Progenitor cell of endocrine pancreas (in vitro differentiated cells): ENCODE measurements at places on chromosomes 3 and 15.

DNA sequence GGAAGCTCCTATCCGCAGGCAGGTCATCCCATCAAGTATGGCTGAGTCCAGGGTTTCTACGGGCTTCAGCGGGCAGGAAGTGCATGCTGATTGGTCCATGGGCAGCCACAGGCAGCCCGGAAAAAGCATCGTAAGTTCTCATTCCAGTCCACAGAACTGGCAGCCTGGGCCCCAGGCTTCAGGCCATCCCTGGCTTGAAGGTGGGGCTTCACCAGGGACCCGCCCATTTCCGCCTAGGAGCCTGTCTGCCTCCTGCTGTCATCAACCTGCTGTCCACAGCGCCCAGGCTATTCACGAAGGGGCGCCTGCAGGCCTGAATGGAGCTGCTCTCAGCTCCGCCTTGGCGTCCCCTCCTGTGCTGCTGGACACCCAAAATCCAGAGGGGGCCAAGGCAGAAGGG lies 13.9 kb downstream of the PCYT1A start:
- no peak for DNase-seq

DNA sequence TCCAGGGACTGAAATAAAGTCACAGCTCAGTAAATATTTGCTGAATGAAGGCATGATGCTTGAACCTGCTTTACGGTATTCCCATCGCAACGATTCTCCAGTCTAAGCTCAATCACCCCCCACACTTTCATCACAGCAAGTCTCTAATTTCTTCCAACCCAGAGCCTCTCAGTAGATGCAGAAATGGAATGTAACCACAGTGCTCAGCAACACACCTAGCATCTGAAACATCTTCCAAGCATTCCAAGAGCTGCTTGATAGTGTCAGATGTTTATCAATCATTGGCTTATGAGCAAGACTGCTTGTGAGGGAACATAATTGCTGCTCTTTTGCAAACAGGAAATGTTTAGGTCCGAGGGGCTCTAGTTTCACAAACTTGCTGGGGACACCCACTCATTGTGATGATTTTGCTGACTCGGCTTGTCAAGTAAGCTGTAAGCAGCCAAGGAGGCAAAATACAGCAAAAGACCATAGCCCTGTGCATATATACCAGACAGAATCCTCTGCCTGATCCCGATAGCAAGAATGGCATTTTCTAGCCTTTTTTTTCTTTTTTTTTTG lies 751.2 kb downstream of the NR2F2 start:
- no peak for DNase-seq

- no peak for DNase-seq
Observed at GRCh38 chr3:139113231-139113992, 68.7 kb upstream of the PRR23C start.

DNA sequence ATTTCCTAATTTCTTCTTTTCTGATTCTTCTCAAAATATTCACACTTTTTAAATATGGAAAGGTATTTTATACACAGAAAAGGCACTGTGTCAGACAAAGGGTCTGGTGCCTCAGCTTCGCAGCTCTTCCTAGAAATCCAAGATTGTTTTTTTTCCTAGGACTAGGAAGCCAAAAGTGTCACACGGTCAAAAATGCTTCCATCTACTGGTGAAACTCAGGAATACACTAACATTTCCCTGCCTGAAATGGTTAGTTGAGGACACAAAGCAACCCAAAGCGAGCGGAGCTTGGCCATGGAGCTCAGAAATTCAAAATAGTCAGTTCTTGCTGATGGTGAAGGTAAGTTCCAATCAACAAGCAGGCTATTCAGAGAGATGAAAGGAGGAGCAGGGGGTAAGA lies 426.5 kb upstream of the RASGRP1 start:
- no peak for DNase-seq

DNA sequence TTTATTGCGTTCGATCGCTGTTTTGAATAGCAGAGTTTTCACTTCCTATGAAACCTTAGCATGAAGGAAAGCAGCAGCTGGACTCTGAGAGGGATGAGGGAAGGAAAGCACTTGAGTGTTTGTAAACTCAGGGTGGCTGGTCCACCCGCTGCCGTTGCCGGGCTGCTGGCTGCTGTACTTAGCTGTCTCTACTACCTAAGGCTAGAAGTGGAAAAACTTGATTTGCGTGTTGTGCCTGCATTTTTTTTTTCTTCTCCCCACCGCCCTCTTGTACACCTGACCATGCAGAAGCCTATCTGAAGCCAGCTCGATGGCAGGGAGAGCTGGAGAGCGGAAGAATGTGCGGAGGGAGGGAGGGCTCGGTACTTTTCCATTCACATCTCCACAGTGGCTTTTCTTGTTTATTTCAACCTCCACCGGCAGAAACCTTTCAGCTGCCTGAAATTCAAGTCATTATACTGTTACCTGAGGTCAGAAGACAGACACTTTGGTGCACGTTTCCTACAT lies 4.8 kb upstream of the BCL6 start:
- peak; percentile 53 for DNase-seq

- DNase-seq, result no peak
Observed at GRCh38 chr3:26525013-26525412, 97.6 kb upstream of the LRRC3B start.

- no peak for DNase-seq
Observed at GRCh38 chr15:48052946-48053345, 67.8 kb upstream of the SLC24A5 start.

DNA sequence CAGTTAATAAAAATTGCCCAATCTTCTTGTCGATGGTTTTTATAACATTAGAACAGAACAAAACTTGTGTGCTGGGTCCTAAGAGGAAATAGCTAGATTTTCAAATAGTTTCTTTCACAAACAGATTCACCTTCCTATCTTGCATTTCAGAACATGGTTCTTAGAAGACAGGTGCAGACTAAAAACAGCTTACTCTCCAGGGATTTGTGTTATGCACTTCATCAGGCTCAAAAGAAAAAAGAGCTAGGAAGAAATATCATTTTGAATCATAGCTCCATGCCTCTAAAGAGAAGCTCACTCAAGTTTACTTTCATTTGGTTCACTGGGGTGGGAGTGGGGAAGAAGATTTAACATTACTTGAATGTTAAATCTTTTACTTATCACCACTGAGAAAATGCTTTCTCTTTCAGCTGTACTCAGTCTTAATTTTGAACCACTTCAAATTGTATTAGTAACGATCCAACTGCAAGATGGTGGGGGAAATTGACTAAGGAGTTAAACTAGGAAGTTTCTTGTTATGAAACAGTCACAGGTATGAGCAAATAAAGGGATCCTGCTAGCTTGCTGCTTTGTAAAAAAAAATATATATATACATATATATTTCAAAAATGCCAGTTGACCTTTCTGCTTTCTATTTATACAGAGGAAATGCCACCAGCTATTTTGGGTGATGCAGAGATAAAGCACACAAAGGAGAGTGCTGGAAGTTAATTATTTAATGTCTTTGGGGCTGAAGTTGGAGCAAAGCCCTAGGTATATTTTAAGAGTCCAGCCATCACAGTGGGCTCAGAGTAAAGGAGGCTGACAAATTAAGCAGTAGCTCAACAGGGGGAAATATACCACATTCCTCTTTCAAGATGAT lies 28.3 kb upstream of the NUDT16 start:
- no peak for DNase-seq

DNA sequence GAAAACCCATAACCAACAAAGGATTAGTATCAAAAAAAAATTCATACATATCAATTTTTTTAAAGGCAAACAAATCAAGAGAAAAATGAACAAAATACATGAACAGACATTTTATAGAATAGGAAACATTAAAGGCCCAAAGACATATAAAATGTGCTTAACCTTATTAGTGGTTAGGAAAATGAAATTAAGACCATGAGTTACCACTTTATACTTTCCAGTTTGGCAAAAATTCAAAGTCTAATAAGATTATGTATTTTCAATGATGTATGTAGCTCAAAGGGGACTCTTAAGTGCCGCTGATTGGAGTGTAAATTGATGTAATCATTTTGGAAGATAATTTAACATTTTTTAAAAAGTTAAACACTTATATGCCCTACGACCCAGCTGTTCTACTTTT lies 89.2 kb downstream of the BOC start:
- no peak for DNase-seq

DNA sequence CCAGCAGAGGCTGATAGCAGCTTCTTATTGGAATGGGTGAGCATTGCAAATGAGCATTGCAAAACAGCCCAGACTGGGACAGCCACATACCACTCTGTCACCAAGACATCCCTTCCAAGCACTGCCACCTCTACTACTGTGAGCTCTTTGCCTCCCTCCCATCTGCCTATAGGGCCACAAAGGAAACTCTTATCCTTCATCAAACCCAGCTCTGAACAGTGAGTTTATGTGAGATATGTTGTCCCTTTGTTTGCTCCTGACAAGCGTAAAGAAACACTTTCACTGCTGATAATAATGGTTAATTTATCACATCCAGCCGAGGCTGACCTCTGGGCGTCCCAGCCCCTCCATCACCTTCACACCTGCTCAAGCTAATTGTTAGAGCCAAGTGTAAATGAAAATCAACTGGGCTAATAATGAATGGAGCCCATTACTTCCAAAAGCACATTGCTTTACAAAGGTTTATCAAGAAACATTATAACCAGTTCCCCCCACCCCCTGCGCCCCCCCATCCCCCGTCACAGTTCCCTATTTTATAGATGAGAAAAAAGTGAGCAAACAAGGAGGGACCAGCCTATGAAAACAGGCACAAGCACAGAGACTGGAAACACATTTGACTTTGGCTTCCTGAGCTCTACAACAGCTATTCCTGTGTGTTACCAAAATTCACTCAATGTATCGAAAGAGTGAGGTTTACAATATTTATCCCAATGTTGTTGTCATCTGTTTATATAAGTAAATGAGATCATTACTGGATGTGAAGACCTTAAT lies 146.3 kb downstream of the ANXA2 start:
- DNase-seq, result no peak

DNA sequence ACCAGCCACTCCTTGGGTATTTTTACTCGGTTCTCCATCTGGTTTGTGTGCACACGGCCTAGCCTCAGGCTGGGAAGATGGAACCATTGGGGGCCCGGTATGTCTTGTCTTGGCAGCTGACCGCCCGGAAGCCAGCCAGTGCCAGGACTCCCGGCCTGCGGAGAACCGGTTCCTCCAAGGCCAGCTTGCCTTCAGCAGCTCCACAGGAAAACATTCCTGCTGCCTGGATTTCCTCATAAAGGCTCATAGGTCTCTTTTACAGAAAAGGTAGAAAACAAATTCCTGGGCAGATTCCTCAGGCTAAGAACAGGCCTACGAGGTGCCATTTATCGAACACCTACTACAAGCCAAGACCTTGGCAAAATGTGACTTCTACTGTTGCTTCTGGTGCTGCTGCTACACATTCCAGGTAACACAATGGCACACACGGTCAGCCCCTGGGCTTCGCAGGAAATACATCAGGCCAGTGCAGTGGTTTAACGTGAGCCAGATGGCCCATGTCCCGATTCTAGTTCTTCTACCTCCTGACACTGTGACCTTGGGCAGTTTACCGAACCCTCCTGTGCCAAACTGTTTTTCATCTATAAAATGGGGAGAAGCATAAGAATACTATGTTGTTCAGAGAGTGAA lies 141.8 kb downstream of the OPA1 start:
- no peak for DNase-seq

GRCh38 chr3:194961149-194961548 lies 275.5 kb downstream of the FAM43A start:
- DNase-seq, result no peak

DNA sequence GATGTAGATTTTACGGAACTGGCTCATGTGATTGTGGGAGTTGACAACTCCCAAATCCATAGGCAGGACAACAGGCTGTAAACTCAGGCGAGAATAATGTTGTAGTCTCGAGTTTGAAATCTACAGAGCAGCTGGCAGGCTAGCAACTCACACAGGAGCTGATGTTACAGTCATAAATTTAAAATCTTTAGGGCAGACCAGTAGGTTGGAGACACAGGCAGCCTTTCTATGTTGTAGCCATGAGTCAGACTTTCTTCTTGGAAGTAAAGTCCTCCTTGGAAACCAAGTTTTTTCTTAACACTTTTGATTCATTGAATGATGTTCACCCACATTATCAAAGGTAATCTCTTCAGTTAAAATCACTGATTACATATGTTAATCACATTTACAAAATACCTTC lies 89.1 kb upstream of the ALCAM start:
- no peak for DNase-seq

DNA sequence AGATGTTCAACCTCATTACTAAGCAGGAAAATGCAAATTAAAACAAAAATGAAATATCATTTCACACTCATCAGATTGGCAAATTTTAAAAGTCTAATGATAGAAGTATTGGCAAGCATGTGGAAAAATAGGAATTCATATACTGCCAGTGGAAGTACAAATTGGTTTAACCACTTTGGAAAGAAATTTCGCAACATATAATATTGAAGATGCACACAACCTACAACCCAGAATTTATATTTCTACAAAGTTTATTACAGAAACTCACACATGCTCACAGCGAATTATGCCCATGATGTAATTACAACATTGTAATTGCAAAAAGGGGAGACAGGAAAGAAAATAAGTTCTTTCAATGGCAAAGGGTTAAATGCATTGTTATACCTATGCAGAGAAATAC lies 324.1 kb downstream of the IGSF11 start:
- DNase-seq, result no peak

- no peak for DNase-seq
Observed at GRCh38 chr15:73697033-73697467, 12.9 kb downstream of the CD276 start.

DNA sequence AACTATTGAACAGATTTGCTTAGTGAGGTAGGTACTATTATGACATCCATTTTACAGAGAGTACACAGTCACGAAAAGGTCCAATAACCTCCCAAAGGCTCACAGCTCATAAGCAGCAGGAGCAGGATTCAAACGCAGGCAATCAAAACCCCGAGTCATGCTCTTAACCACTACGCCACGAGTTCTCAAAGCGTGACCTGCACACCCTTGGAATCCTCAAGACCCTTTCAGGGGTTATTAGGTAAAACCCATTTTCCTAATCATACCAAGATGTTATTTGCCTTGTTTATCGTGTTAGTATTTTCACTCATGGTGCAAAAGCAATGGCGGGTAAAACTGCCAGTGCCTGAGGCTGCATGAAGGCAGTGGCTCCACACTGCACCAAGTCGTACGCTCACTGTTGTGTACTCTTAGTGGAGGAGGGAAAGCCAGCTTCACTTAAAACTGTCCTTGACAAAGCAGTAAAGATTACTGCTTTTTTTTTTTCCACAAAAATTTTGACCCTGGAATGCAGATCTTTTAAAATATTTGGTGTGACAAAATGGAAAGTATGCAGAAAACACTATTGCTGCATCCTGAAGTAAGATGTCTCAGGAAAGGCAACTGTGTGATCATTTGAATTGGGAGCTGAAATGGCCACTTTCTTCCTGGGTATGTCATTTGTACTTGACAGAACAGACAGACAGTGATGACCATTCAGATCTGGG lies 96.1 kb downstream of the IGF2BP2 start:
- DNase-seq, result no peak
